Spleen (tissue), 13 donors: ENCODE measurements at places on chromosomes 6 and 20. TPM values are rescaled to one million over a fixed set of nuclear protein-coding genes. Genes with fewer than 3 reads are reported as not detected.
A peak's percentile ranks its signal among the peaks of the same experiment; 100 is the strongest.

RBM24 gene
- 0.43 TPM for total RNA-seq

CEP85L gene
- total RNA-seq = 44.3 TPM

FRMD1 gene
- total RNA-seq = 2.8 TPM

MUC22 gene
- not detected for total RNA-seq

PAK5 gene
- total RNA-seq = not detected

IP6K3 gene
- 2.7 TPM for total RNA-seq

FIG4 gene
- total RNA-seq = 28.7 TPM

AFG1L gene
- 4.7 TPM for total RNA-seq

RNF217 gene
- 14.7 TPM for total RNA-seq

LAMP5 gene
- 1.4 TPM for total RNA-seq

GRCh38 chr6:3291987-3292386 is 33.2 kb downstream of the PSMG4 start:
- peak; percentile 44 for DNase-seq
- no peaks in the 10 kb centered on the region for H3K4me1 ChIP-seq
- no peaks in the 10 kb centered on the region for H3K36me3 ChIP-seq
- no peaks in the 10 kb centered on the region for H3K27me3 ChIP-seq

GRCh38 chr6:43853066-43853650 is 83.1 kb downstream of the VEGFA start:
- H3K36me3 ChIP-seq = no peaks in the 10 kb centered on the region
- no peak overlapping the region for H3K27ac ChIP-seq
- no peaks in the 10 kb centered on the region for H3K27me3 ChIP-seq

- H3K36me3 ChIP-seq = no peaks in the 10 kb centered on the region
- no peak overlapping the region for H3K27ac ChIP-seq
- H3K27me3 ChIP-seq = no peaks in the 10 kb centered on the region
- DNase-seq = peak; percentile 30
Measured at GRCh38 chr20:58073945-58074856, 154.3 kb downstream of the ANKRD60 start.

DNA sequence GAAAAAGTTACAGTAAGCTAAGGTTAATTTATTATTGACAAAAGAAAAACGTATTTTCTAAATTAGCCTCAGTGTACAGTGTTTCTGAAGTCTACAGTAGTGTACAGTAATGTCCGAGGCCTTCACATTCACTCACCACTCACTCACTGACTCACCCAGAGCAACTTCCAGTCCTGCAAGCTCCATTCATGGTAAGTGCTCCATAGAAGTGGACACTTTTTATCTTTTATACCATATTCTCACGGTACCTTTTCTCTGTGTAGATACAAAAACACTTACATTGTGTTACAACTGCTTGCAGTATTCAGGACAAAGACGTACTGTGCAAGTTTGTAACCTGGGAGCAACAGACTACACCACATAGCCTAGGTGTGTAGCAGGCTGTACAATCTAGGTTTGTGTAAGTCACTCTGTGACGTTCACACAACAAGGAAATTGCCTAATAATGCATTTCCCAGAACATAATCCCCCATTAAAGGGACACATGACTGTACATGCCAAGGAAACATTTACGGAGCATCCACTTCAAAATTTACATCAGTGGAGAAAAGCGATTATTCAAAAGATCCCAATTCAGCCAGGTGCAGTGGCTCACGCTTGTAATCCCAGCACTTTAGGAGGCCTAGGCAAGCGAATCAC is 133.4 kb downstream of the BANF2 start:
- no peak for DNase-seq
- no peaks in the 10 kb centered on the region for H3K4me1 ChIP-seq
- H3K27me3 ChIP-seq = no peaks in the 10 kb centered on the region
- no peak overlapping the region for H3K27ac ChIP-seq

DNA sequence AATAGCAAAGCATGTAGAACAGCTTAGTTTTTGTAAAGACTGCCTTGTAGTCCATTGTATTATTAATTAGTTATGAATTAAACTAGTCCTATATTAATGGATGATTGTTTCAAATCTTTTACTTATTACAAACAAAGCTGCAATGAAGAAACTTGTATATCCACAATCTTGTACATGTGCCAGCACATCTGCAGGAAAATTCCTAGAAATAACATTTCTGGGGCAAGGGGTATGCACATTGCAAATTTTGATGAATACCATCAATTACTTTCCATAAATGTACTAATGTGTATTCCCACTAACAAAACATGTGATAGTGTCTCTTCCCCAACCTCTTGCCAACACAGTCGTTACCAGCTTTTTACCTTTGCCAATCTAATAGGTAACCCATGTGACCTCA is 73.6 kb upstream of the AKAP12 start:
- no peaks in the 10 kb centered on the region for H3K27me3 ChIP-seq
- no peaks in the 10 kb centered on the region for H3K36me3 ChIP-seq
- no peaks in the 10 kb centered on the region for H3K4me1 ChIP-seq
- H3K27ac ChIP-seq = no peak overlapping the region
- DNase-seq = no peak

GRCh38 chr6:64046746-64047208 is 411.2 kb downstream of the PHF3 start:
- H3K4me1 ChIP-seq = no peaks in the 10 kb centered on the region
- H3K36me3 ChIP-seq = no peaks in the 10 kb centered on the region

DNA sequence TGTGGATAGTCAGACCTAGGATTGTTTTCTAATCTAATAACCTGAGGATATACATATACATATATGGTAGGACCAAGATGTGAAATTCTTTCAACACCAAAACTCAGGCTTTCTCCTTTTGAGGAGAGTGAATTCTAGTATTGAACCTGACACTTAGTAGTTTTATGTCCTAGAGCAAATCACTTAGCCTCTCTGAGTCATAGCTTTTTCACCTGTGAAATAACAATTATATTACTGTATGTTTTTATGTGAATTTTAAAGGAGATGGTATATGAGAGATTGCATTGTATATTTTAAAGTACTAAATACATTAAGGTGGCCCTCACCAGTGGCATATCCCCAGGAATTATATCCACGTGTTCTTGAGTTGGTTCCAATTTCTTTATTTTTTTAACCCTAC is 34.6 kb downstream of the TREML1 start:
- no peak for DNase-seq
- no peak overlapping the region for H3K27ac ChIP-seq
- H3K27me3 ChIP-seq = no peaks in the 10 kb centered on the region
- H3K4me1 ChIP-seq = no peaks in the 10 kb centered on the region

GRCh38 chr6:143817621-143818020 is 25.5 kb upstream of the LTV1 start:
- H3K4me1 ChIP-seq = no peaks in the 10 kb centered on the region
- H3K36me3 ChIP-seq = peaks cover 32% of the 10 kb centered on the region
- no peaks in the 10 kb centered on the region for H3K27me3 ChIP-seq
- H3K27ac ChIP-seq = no peak overlapping the region
- no peak for DNase-seq

DNA sequence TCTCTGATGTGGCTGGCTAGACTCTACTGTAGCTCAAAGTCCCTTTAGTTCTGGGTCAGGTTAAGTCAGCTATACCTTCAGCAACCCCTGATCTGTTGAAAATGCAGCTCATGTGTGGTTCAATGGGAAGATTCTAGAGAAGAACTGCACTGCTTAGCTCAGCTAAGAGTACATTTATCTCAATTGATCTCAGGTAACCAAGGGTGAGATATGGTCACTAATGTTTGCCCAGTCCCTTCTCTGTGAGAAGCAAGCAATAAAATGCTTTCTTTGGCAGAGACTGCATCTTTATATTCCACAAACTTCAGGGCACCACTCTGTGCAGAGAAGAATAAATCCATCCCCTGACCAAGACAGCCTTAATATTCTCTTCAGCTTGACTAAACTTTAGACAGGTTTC is 240.6 kb upstream of the RAB32 start:
- H3K27ac ChIP-seq = no peak overlapping the region
- no peak overlapping the region for H3K4me3 ChIP-seq
- H3K4me1 ChIP-seq = no peaks in the 10 kb centered on the region
- no peak for DNase-seq

GRCh38 chr20:48224533-48225050 is 439.3 kb upstream of the SULF2 start:
- DNase-seq = no peak
- H3K4me3 ChIP-seq = no peak overlapping the region
- H3K36me3 ChIP-seq = no peaks in the 10 kb centered on the region
- H3K4me1 ChIP-seq = no peaks in the 10 kb centered on the region
- H3K27me3 ChIP-seq = no peaks in the 10 kb centered on the region

DNA sequence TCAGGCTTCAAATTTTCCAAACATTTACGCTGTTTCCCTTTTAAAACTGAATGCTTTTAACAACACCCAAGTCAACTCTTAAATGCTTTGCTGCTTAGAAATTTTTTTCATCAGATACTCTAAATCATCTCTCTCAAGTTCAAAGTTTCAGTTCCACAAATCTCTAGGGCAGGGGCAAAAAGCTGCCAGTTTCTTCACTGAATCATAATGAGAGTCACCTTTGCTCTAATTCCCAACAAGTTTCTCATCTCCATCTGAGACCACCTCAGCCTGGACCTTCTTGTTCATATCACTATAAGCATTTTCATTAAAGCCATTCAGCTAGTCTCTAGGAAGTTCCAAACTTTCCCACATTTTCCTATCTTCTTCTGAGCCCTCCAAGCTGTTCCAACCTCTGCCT is 69.1 kb downstream of the RNF217 start:
- H3K27me3 ChIP-seq = no peaks in the 10 kb centered on the region
- no peaks in the 10 kb centered on the region for H3K4me1 ChIP-seq
- H3K27ac ChIP-seq = no peak overlapping the region
- H3K4me3 ChIP-seq = no peak overlapping the region
- DNase-seq = no peak
- H3K36me3 ChIP-seq = no peaks in the 10 kb centered on the region

DNA sequence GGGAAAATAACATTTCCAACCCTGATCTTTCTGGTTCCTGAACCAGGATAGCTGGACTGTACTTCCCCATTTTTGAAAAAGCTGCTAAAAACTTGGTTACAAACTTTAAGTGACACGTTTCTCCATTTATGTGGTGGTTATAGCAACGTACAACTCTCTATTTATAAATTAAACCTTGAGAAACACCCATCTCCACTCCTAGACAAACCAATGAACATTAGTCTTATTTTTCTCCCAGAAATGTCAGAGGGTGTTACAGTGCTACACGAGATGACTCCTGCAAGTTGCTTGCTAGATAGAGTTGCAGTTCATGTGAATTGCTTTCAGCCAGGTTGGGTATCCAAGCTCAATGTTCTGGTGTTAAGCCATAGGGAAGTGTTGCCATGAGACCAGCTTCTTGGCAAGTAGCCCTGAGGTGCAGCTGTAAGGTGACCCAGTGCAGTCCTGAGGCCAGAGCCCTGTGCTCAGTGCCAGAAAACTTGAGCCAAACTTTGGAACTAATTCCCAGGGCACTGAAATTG is 51.3 kb upstream of the REV3L start:
- no peaks in the 10 kb centered on the region for H3K27me3 ChIP-seq
- no peak for DNase-seq
- peaks cover 43% of the 10 kb centered on the region for H3K4me1 ChIP-seq
- no peaks in the 10 kb centered on the region for H3K36me3 ChIP-seq
- no peak overlapping the region for H3K4me3 ChIP-seq

DNA sequence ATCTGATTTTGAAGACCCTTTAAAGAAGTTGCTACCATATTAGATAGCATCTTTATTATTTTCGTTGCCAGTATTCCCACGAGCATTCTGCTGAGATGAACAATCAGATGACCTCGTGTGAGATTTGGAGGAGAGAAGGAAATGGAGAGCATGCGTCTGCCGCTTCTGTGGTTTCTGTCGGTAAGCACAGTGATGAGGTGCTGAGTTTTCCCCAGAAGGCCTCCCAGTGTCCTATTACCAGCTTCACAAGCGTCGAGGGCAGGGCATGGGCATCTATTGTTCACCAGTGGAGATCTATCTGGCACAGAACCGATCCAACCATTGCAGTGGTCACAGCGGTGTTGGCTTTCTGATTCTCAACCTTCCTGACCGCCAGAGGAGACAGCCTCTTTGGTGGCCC is 29.4 kb downstream of the TRAF3IP2 start:
- H3K36me3 ChIP-seq = no peaks in the 10 kb centered on the region
- DNase-seq = no peak
- H3K4me1 ChIP-seq = peaks cover 12% of the 10 kb centered on the region
- peak overlapping the region; percentile 85 for H3K27ac ChIP-seq
- H3K4me3 ChIP-seq = no peak overlapping the region
- H3K27me3 ChIP-seq = no peaks in the 10 kb centered on the region

DNA sequence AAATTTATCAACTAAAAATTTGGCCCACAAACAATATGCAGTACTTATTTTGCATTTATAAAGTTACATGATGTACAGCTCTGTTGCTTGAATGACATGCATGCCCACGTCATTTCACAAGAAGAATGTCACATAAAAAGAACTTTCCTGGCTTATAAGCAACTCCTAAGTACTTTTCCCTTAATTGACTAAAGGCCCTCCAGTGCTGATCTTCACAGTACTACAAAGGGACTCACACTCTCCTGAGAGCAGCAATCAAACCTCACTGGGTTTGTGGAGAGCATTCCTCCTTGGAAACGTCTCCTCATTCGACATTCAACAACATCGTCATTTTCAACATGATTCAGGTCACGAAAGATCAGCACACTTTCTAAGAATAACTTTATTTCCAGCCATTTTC is 111.1 kb downstream of the IPCEF1 start:
- no peak for DNase-seq
- peaks cover 9% of the 10 kb centered on the region for H3K36me3 ChIP-seq
- H3K27me3 ChIP-seq = no peaks in the 10 kb centered on the region
- H3K4me3 ChIP-seq = peak overlapping the region; percentile 44
- H3K4me1 ChIP-seq = peaks cover 54% of the 10 kb centered on the region
- H3K27ac ChIP-seq = peak overlapping the region; percentile 84

DNA sequence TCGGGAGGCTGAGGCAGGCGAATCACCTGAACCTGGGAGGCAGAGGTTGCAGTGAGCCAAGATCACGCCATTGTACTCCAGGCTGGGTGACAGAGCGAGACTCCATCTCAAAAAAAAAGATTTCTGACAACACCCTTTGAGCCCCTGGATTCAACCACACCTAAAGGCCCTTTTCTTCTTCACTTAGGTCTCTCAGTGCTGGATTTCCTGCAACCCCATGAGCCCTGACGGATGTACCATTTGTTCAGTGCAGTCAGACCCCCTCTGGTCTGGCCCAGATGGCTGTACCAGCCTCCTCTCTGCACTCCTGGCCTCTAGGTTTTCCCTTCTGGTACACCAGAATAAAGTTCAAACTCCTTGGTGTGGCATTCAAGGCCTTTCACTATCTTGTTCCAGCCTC is 9.1 kb upstream of the NOL4L start:
- H3K4me3 ChIP-seq = no peak overlapping the region
- no peak for DNase-seq
- H3K36me3 ChIP-seq = no peaks in the 10 kb centered on the region
- no peak overlapping the region for H3K27ac ChIP-seq

DNA sequence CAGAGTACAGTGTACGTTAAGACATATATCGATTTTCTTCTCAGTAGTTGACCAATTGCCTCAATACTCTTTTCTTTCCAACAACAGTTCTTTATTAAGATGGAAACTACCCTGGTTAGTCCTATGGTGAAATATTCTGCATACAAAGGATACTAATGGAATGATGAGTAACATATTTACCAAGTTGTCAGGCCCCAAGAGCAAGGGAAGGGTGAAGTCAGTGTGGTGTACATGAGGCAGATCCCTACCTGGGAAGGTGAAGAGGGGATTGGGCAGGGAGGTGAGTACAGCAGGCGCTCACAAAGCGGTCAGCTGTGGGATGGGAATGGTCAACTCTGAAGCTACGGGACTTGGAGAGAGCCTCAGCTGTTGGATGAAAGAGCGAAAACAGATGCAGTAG is 29.7 kb downstream of the GJA1 start:
- H3K27me3 ChIP-seq = no peaks in the 10 kb centered on the region
- H3K4me3 ChIP-seq = no peak overlapping the region
- H3K4me1 ChIP-seq = no peaks in the 10 kb centered on the region
- no peak overlapping the region for H3K27ac ChIP-seq
